Right lung (tissue), 10 donors: ENCODE measurements at places on chromosomes 5 and 9. TPM values are rescaled to one million over a fixed set of nuclear protein-coding genes. Genes with fewer than 3 reads are reported as not detected.

The TRIM7 gene
- polyA plus RNA-seq = 1.00 TPM

The TAF11L6 gene
- not detected for polyA plus RNA-seq

The EGFLAM gene
- polyA plus RNA-seq = 12.4 TPM

The TTC16 gene
- polyA plus RNA-seq = 1.4 TPM

The FGF1 gene
- 1.5 TPM for polyA plus RNA-seq

The FAM120AOS gene
- 52.5 TPM for polyA plus RNA-seq

The STC2 gene
- polyA plus RNA-seq = 5.0 TPM

The CARD6 gene
- 6.7 TPM for polyA plus RNA-seq

The FOXD1 gene
- not detected for polyA plus RNA-seq

The CKMT2 gene
- 7.2 TPM for polyA plus RNA-seq

DNA sequence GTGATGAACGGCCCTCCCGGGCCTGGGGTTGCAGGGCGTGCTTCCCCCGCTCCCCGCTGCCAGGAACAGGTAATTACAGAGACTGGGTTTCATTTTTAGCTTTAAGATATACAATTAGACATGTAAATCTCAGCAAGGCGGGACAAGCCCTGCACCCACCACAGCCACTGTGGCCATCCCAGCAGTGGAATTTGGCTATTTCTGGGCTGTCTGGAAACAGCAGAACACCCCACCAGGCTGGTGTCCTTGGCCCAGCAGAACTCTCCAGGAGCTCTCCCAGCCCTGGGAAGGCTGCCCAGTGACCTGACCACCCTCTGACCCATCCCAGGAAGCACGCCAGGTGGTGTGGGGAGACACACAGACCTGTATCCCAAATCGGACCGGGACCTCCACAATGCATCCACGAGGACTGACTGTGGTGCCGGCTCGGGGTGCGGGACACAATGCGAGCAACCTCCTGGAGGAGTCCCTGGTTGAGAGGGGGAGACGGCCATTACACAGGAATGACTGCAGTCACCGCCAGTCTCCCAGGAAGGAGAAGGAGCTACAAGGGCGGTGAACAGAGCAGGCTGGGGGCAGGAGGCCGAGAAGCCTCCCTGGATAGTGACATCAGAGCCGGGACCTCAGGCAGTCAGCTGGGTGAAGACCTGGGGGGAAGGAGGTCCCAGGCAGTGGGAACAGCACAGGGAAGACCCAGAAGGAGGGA, 17.3 kb downstream of the EEIG1 start:
- no peak for DNase-seq

DNA sequence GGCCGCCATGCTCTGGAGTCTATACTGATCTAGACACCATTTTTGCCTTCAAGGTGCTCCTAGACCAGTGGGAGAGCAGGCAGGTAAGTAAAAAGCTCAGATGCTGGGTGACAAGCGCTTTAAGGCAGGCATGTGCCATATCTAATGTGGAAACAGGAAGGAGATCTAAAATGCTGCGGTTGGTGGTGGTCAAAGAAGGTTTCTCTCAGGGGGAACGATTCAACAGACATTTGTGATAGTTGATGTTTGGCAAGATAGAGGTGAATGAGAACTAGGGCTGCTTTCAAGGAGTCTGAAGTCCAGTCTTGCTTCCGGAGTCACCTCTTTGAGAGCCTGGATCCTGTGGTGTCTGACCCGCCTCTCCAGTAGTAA, 146.2 kb upstream of the KLF4 start:
- DNase-seq = no peak

- DNase-seq = no peak
Measured at GRCh38 chr5:75461679-75462078, 49.8 kb downstream of the CERT1 start.

GRCh38 chr5:5134107-5134506, 6.0 kb upstream of the ADAMTS16 start:
- no peak for DNase-seq

DNA sequence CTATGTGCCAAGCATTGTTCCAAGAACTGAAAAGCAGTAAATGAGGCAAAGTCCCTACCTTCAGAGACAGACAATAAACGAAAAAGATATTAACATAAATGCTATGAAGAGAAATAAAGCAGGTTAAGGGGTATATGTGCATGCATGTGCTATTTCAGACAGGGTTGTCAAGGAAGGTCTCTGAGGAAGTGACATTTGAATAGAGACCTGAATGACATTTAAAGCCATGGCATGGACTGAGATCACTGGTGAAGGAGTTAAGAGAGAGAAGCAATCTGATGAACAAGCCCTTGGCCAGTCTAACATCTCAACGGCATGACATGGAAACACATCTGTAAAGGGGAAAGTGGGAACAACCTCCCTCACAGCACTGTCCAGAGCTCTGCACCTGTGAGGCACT, 14.5 kb downstream of the FBXO10 start:
- DNase-seq = no peak

- no peak for DNase-seq
Measured at GRCh38 chr9:78070521-78070920, 38.9 kb upstream of the GNAQ start.

- no peak for DNase-seq
Measured at GRCh38 chr9:121399126-121399882, 29.3 kb upstream of the STOM start.

DNA sequence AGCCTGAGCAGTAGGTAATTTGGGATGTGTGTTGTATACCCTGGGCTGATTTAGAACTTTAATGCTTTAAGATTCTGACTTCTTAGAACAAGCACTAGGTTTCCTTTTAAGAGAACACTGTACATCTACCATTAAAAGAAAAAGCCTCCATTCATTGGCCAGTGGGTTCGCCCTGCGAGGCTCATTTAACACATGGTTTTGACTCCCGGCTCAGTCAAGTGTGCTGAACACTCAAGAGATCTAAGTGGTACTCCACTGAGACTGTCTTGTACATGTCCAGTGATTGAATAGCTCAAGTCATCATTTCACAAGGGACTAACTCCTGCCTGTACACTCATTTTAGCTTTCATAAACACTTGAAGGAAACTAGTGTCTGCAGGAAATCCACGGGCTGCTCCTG, 3.9 kb downstream of the FUBP3 start:
- DNase-seq = no peak

GRCh38 chr5:34639852-34640626, 16.1 kb upstream of the RAI14 start:
- no peak for DNase-seq

DNA sequence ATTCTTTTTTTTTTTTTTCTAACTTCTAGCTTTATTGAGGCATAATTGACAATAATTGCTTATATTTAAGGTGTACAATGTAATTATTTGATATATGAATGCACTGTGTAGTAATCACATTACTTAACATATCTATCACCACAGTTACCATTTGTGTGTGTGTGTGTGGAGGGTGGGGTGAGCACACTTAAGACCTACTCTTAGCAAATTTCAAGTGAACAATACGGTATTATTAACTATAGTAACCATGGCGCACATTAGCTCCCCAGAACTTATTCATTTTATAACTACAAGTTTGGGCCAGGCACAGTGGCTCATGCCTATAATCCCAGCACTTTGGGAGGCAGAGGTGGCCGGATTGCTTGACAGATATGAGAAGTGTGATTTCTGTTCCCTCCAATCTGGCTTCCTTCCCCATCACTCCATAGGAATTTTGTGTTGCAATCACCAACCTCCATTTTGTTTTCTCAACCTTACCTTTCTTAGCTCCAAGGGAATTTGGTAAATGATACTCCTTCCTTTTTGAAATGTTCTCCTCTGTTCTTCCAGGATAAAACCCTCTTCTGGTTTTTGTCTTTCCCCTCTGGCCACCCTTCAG, 14.9 kb downstream of the TXN start:
- no peak for DNase-seq

DNA sequence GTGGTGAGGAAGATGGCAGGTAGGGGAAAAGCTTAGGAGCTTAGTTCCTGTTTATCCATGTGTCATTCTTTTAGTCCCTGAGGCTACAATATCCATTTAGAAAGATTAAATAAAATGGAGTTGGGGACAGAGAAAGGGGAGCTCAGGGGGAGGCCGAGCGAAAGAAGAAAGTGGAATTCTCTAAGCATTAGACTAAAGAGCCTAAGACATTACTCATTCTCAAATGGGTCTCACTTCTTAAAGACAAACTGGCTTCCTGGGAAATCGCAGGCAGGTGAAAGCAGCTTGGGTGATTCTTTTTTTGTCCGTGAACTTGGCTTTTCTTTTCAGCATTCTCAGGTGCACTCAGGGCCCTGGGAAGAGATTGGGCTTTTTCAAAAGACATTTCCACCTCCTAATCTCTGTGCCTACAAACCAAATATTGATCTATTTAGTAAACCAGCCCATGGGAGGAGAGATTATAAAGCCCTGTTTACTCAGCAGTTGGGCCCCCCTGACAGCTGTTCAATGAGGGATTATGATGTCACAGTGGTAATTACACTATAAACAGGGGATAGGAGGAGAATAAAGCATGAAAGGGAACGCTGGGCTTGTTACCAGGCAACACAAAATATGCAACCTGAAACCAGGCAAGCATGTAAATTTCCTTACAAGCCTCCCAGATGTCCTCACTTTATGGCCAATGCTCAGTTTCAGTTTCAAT, 584.0 kb downstream of the ACTL7B start:
- peak; percentile 67 for DNase-seq

- peak; percentile 14 for DNase-seq
Measured at GRCh38 chr5:108749128-108749861, 1.6 kb downstream of the FER start.

GRCh38 chr9:91867740-91868139, 82.3 kb downstream of the ROR2 start:
- DNase-seq = no peak

GRCh38 chr5:112064956-112065355, 308.0 kb upstream of the NREP start:
- DNase-seq = no peak

- no peak for DNase-seq
Measured at GRCh38 chr9:21082671-21083070, 4.9 kb upstream of the IFNB1 start.

DNA sequence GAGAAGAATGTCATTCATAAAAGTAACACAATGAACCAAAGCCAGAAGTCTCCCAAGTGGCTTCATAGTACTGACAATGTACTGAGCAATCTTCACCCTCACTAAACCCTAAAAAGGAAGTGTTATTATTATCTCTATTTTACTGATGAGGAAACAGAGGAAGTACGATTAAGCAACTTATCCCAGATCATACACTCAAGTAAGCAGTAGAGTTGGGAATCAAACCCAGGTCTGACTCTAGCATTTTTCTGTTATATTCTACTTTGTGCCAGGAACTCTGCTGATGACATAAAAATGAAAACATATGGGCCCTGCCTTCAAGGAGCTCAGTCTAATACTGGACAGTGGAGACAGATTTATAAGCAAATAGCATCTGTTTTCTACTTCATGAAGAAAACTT, 109.2 kb downstream of the RAPGEF6 start:
- no peak for DNase-seq

GRCh38 chr5:137282216-137282615, 216.9 kb downstream of the SPOCK1 start:
- DNase-seq = no peak

DNA sequence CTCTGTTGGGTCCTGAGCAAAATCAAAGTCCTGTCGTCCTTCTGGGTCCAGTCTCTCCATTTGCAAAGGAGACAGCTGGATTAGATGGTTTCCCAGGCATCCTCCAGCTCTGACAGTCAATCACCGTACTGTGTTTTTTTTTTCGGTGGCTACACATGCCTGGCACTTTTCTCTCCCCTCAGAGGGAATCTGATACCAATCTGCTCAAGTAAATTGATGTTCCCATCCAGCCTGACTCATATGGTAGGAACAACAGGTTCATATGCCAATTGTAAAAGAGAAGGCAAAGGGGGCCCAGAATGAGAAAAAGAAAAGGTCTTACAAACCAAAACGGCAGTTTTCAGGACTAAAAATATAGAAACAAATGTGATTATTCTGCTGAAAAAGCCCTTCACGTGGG, 1.2 kb downstream of the FBXO10 start:
- DNase-seq = no peak

DNA sequence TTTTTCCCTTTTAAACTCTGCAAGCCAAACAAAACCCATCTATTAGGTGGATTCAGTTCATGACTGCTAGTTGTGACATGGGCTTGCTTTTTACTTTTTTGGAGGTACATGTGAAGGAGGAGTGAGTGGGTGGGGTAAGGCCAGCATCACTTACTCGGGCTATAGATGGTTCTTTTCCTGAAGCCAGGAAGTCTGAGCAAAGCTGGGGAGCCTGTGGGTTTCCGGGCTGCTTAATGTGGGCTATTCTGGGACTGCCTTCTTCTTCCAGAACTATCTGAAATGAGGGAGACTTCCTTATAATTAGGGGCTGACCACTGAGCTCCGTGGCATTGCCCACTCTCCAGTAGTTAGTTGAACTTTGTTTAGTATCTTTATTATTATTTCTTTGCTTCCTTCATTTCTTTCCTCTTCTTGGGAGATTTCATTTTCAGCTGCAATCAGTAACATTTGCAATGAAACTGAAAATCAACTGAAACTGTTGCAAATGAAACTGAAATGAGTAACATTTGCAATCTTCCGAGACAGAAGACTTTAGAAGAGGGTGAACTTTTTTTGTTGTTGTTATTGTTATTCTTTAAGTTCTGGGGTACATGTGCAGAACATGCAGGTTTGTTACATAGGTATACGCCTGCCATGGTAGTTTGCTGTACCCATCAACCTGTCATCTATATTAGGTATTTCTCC, 204.9 kb downstream of the LRRC70 start:
- no peak for DNase-seq

- DNase-seq = peak; percentile 1
Measured at GRCh38 chr9:118595719-118596305, 773.4 kb downstream of the BRINP1 start.

- DNase-seq = no peak
Measured at GRCh38 chr5:73692166-73692640, 66.2 kb downstream of the ARHGEF28 start.

- no peak for DNase-seq
Measured at GRCh38 chr5:95113489-95113888, 171.4 kb downstream of the MCTP1 start.

DNA sequence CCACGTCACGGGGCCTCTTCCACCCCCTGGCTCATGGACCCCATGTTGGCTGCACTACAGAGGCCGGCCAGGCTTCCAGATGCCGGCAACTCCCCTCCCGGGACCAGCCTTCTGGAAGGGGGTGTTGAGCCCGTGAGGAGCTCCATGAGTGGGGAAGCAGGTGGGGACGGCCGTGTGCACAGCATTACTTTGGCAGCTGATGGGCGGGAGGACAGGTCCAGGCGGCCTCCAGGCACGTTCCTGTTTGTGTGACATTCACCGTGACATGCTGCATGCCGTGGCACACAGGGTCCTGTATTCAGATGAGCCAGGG, 29.1 kb upstream of the ABO start:
- no peak for DNase-seq

- DNase-seq = no peak
Measured at GRCh38 chr9:76390656-76391055, 3.6 kb downstream of the RFK start.

- DNase-seq = peak; percentile 30
Measured at GRCh38 chr5:111072949-111073682, 1.6 kb downstream of the TSLP start.

DNA sequence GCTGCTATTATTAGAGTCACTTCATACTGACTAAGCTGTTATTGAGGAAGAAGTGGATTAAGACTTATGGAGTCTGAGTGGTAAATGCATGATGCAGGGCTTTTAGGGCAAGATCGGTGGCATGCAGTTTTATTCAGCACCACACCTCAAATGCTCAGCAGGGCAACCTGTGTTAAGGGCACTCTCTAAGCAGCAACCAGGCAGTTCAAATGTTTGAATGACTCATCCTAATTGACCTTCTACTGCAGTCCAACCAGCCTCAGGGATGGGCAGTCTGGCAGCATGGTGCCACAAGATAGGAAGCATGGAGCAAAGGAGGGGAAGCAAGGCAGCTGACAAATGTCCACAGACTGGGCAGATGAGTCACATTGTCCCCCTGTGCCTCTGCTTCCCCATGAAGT, 80.2 kb upstream of the MIER3 start:
- DNase-seq = no peak

- no peak for DNase-seq
Measured at GRCh38 chr5:159198063-159199036, 11.0 kb downstream of the RNF145 start.
